ENCODE measurements at places on chromosomes 6 and 20.

DNA sequence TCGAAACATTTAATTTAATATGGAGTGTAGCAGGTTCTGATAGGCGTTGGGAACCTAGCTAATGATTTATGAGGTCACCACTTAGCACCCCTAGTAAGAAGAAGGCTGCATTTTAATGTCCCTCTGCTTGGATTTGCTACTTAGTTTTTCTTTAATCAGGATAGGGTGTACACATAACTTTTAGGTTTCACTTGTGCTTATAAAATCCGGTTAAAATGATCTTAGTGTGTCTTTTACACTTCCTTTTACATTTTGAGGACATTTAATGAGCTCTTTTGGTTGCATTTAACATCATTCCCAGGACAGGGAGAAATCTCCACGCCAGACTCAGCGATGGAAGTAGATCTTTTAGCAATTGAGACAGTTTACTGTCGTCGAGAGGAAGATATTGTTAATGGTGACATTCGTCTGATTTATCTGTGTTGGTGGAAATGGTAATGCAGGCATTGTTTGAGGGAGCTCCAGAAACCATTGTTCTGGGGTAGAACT lies 5.6 kb downstream of the TFAP2A start:
- no peak for DNase-seq

- DNase-seq: no peak
Observed at GRCh38 chr20:24705486-24705885, 236.1 kb downstream of the SYNDIG1 start.

DNA sequence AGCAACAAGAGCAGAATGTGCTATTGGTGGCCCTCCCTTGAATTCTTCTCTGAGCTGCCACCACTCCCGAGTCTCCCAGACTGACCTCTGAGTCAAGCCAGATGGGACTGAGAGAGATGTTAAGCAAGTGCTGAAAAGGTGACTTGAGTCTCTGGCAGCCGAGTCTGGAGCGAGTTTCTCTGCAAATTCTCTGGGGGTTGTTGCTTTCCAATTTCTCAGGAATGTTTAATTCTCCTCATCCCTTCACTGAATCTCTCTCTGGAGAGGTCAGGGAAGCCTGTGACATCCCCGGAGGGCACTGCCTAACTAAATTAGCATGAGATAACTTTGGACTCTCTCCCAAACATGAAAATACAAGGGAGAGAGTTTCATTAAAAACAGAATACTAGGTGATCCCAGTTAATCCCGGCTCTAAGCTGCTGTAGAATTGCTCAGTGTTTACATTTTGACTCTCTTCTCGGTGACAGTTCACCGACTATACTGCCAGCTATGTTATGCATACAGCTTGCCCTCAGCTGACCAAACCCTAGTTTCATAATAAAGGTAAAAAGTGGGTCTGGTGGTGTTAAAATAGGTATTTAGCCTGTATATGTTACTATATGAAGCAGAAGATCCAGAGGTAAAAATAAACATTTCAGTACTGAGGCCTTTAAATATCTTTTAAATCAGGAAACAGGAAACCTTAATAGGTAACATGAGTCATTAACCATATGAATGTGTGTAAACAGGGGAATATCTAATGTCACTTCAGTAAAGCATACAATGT lies 157.9 kb downstream of the FOXC1 start:
- DNase-seq: no peak

GRCh38 chr6:130467146-130468050 lies 101.6 kb downstream of the TMEM200A start:
- no peak for DNase-seq
